ENCODE measurements at places on chromosomes 13 and 19. TPM values are rescaled to one million over a fixed set of nuclear protein-coding genes. Genes with fewer than 3 reads are reported as not detected.
A peak's percentile ranks its signal among the peaks of the same experiment; 100 is the strongest.

DNA sequence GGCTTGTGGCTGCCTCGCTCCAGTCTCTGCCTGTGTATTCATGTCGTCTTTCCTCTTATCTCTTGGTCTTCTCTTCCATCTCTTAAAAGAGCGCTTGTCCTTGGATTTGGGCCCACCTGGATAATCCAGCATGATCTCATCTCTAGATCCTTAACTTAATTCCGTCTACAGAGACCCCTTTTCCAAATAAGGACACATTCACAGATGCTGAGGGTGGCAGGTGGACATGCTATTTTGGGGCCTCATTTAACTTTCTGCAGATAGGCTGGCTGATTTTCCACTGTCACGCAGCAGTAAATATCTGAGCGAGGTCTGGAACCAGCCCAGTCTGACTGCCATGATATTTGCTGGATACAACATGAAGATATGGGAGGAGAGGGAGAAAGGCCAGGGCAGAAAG lies 41.5 kb upstream of the TSHZ3 start:
- DNase-seq: no peak

DNA sequence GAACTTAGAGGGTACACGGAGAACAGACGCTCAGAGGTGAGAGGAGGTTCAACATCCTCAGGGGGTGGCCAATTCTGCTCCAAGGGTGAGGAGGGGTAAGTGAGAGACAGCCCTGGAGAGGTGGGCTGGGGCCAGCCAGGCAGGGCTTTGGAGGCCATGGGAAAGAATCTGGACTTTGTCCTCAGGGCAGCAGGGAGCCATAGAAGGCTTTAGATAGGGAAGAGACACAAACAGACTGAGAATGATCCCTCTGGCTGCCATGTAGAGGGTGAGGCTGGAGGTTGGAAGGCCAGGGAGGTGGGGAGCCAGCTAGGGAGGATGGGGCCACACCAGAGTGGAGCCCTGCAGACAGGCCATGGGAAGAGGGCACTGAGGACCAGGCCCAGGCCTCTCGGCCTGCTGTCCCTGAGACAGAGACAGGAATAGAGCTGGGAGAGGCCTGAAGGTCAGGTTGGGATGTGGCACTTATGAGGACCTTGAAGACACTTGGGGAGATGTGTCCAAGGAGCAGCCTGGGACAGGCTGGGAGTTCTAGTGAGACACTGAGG lies 29.2 kb upstream of the CCNP start:
- no peak for DNase-seq

GRCh38 chr13:51675877-51676276 lies 91.6 kb downstream of the WDFY2 start:
- no peak for DNase-seq

- DNase-seq: peak; percentile 47
These were observed at the start of gene WDR87 for GRCh38 chr19:37905946-37906868. Gene WDR87, minus strand, starts transcription at chr19:37906594. Its CDS starts 8,355 bp downstream, at chr19:37898239.

DNA sequence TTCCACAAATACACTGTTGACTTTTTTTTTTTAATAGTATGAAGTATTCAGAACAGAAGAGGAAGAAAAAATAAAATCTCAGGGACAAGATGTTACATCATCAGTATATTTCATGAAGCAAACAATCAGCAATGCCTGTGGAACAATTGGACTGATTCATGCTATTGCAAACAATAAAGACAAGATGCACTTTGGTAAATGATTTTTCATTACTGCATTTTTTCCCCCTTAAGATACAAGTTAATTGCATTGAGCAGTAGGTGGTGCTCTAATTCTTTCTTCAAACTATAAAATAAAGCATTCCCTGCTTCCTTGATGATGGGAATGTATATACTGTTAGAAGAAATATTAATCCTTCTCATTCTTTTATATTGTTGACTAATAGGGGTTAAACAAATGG lies 17.1 kb downstream of the UCHL3 start:
- no peak for DNase-seq

GRCh38 chr13:52452470-52452869 lies 2.0 kb upstream of the VPS36 start:
- no peak for DNase-seq

DNA sequence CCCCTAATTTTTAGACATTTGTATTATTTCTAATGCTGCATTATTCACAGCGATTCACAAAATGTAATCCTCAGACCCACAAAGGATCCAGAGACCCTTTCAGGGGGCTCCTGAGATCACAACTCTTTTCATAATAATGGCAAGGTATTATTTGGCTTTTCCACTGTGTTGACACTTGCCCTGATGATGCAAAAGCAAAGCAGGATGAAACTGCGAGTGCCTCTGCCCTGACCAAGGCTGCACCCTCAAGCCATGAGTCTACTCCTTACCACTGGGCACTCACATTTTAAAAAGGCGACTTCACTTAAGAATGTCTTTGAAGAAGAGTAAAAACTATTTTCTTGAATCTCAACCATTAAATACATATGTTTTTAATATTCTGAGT lies 11.4 kb downstream of the ELF1 start:
- no peak for DNase-seq

- DNase-seq: no peak
These were observed 26.7 kb downstream of the EBPL start for GRCh38 chr13:49664606-49665005.

CYP4F12 gene
- total RNA-seq: 98.1 TPM

RXFP2 gene
- total RNA-seq: not detected
